ENCODE measurements at places on chromosomes 12 and 14.

- no peak for DNase-seq
Measured at GRCh38 chr14:38175658-38176057, 32.0 kb upstream of the SSTR1 start.

DNA sequence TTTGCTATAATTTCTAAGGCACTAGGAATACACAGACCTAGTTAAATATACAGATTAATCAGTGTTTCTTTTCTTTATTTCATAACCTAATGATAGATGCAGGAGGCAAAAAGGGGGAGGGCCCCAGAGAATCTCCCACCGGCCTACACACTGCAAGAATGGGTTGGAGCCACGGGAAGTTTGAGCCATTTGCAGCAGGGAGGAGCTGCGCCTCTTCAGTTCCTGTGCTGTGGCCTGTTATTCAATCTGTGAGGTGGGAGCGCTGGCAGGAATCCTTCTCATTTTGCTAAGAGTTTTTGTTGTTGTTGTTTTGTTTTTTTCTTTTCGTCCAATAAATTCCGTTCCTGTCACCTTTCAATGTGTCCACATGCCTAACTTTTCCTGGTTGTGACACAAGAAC, 251.3 kb upstream of the RPL10L start:
- no peak for DNase-seq

DNA sequence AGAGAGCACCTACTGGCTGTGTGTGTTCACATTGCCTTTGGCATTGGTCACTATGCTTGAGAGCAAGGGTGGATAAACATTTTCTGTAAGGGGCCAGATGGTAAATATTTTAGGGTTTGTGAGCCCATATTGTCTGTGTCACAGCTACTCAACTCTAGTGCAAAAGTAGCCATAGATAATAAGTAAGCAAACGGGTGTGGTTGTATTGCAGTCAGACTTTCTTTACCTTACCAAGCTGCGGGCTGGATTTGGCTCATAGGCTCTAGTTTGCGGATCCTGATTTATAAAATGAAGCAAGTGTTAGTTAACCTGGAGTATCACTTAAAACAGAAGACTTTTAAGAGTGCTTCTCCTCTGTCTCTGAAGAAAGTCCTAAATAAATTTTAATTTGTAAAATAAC, 169.0 kb downstream of the KICS2 start:
- DNase-seq: no peak

DNA sequence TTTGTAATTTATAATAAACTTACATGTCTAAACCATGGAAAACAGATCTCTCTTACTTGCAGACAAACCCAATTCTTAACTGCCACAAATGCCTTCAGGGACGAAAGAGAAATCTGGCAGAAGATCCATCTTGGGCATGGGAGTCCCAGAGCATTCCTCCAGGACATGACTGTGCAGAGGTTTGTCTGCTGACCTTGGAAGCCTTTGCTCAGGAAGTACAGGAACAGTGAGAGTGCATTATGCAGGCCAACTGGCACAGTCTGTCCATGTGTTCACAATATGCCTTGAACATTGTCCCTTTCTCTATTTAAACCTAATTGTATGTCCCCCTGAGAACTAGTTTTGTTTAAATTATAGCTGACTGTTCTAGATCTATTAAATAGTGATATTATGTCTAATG, 467.1 kb downstream of the ATP23 start:
- DNase-seq: no peak

DNA sequence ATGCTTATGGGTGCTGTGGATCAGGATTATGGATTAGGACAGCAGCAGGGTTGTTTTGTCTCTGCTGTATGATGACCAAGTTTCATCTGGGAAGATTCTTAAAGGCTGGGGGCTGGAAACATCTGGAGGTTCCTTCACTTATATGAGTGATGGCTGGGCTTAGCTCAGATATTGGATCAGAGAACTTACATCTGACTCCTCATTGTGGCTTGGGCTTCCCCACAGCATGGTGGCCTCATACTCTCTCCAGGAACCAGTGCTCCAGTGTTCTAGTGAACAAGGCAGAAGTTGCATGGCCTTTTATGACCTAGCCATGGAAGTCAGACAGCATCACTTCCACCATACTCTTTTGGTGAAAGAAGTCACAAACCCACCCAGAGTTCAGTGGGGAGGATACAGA, 336.1 kb upstream of the TBX3 start:
- no peak for DNase-seq

- peak; percentile 30 for DNase-seq
Measured at GRCh38 chr12:48296586-48297282, 54.0 kb downstream of the ZNF641 start.

GRCh38 chr12:105335856-105336255, 5.4 kb downstream of the C12orf75 start:
- DNase-seq: no peak

DNA sequence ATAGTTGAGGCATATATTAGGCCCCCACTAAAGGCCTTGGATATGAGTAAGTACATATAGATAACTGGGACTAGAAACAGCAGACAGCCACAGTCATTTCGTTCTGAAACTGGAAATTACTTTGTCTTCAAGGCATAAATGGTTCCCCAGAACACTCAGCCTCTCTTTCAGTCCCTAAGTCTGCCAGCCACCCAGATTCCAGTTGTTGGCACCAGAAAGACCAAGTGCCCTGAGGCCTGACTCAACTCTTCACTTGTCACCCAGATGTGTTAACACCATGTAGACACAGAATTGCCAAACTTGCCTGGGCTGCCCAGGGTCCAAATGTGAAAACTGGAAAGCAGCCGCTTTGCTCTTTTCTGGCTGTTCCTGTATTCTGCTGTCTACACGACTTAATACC, 3.0 kb upstream of the LGALS3 start:
- no peak for DNase-seq

DNA sequence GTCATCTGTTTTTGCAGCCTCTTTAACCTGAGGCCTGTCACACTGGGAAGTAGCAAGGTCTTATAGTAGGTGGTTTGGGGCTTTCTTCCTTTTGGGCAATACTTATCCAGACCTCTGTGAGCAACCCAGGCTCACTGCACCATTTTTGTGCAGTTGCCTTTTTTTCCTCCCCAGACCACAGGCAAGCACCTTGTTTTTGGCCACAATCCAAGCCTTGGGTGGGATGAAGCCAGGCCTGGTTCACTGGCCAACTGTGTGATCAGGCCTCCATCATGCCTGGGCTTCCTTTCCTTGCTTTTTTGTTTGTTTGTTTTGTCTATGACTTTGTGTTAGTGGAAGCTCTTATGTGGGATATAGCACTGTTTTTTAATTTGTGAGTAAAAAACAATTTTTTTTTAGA, 71.7 kb downstream of the DNAH10 start:
- DNase-seq: peak; percentile 37

GRCh38 chr12:121749267-121749666, 36.7 kb downstream of the TMEM120B start:
- DNase-seq: no peak

GRCh38 chr14:74568911-74569310, 43.1 kb downstream of the LTBP2 start:
- DNase-seq: no peak

DNA sequence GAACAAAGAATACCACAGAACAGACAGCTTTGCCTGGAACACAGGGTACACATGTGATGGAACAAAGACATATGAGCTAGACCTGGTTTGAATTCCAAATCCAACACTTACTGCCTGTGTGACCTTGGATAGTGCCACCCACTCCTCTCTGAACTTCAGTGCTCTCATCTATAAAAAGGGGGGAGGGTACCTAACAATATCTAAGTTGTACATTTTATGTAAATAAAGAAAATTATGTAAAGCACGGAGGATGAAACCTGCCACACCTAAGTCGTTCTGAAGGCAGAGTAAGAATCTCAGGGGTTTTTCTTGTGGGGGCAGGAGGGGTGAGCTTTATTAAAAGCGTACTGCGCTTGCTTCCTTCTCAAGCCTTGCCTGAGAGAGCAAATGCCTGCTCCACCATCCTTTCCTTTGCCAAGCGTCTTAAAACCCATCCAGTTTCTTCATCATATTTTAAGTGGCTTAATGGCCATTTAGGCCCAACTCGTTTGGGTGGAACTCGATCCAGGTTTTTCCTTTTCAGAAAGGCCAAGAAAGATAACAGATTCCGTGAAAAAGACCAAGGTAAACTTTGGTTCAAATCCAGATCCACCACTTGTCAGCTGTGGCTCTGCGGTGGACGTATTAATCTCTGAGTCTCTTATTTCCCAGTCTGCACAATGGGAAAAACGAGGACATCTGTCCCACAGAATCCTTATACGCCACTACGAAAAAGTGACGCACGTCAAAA, 946 bp downstream of the DDX24 start:
- DNase-seq: no peak

GRCh38 chr14:65304963-65305362, 107.6 kb upstream of the FUT8 start:
- DNase-seq: no peak

- no peak for DNase-seq
Measured at GRCh38 chr12:98085046-98085755, 430.2 kb upstream of the TMPO start.

DNA sequence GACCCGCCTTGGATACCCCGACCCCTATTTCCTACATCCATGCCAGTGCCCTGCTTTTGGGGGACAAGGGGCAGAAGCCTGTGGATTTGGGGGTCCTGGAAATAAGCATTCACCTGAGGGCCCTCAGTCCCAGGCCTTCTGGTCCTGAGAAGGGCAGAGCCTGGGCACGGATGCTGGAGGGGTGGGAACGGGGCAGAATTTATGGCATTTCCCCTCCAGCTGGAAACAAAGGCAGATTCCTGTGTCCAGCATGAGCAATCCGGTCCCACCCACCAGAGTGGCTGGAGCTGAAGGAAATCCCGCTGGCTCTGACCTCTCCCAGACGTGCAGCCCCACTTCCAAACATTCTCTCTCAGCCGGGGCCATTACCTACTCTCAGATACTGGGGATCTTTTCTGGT, 9.3 kb downstream of the ANKRD33 start:
- DNase-seq: no peak

DNA sequence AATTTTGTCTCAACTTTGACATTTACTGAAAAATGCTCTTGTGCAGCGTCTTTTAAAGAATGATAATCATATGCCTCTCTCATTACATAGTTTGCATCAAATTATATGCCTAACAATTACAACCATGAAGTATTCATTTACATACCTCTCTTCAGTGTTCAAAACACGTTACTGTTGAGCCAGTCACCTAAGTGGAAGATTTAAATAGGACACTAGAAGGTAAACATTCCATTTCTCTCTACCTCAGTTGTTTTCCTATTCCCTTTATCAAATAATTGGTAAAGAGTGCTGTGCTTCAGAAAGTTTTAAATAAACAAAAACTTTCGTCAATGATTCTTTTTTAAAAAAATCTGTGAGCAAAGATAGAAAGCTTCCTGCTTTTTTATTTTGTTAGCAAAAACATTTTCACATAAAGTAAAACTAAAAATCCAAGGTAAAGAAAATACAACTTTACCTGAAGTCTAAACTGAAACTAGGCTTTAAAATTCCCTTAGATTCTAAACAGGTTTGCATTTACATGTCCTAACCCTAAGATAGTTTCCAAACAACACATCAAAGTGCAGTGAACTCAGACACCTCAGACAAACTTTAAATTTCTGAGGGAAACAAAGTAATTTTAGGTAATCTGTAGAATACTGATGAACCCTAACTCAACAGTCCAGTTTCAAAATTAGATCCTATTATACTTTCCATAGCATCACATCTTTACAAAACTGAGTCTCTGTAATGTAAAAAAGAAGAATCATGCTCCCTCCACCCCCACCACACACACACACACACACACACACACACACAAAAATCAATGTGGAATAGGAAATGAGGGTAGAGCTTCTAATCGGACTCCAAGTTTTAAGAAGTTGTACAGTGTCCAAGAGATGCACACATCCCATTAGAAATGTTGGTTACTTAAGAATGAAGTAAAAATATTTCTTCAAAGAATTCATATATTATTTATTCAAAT, 46.2 kb downstream of the PAWR start:
- DNase-seq: no peak
